ENCODE measurements at places on chromosomes 1 and 21.

GRCh38 chr21:30209601-30210000 is 6.3 kb downstream of the CLDN8 start:
- DNase-seq: no peak

DNA sequence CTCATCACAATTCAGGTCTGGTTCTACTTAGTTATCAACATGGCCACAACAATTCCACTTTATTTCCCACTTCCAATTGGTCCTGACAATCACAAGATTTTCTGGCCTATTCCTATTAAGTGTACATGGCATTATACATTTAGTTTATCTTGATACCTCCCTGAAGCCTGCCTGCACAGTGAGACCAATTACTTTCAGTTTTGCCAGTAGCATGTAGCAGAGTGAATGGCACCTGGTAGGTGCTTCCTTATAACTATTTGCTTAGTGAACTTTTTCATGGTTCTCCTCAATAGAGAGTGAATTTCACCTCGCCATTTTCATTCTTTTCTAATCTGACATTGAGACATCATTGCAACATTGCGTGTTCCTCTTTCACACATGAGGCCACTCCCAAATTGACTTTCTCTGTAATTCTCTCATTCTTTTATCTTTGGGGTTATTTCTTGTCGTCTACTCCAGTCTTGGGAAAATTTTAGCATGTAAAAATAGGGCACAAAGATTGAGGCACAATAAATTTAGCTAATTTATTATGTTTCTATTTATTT is 124.3 kb downstream of the DISC1 start:
- no peak for DNase-seq

GRCh38 chr1:243253926-243254232 is 1.2 kb downstream of the CEP170 start:
- no peak for DNase-seq

- DNase-seq: no peak
Observed at GRCh38 chr1:152061952-152062351, 25.1 kb upstream of the S100A11 start.

GRCh38 chr1:9629445-9630201 is 21.9 kb upstream of the PIK3CD start:
- DNase-seq: no peak

DNA sequence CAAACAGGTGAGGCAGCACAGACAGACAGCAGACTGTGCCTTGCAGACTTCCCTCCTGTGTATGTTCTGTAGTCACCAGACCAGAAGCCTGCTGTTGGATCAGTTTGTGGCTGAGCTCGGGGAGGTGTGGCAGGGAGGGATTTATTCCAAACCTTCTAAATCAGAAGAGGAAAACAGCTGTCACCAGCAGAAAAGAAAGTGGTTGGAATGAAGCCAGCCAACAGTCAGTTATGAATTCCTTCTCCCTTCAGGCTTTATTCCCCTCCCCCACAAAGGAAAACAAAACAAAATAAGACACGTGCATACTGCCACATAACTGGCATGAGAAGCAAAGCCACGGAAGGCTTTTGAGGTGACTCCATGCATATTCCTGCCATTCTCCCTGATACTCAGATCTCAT is 19.0 kb upstream of the PIGV start:
- no peak for DNase-seq
